ENCODE measurements at places on chromosomes 13 and 19.

DNA sequence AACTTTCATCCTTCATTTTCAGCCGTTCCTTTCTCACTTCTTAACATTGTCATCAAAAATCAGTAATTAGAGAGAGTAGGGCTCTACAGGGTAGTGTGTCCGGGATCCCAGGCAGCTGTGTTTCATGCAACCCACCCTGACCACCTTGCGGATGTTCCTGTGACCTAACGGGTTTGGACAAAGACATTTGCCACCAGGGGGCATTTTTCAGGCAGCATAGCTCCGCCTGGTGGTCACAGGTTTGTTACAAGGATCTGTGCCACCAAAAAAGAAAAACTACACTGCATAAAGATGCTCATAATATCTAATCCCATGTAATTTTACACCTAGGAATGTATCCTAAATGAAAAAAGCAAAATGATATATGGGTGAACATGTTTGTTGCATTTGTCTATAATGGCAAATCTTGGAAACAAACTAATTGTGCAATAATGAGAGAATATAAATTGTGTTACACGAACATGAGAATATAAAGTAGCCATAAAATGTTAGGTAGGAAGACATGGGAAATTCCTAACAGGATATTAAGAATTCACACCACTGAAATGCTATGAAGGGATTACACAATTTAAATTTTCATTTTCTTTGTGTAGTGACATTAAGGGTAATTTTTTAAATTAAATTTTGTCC, 123.0 kb downstream of the SLC7A1 start:
- DNase-seq, result peak; percentile 61

GRCh38 chr13:111241862-111242261, 78.6 kb upstream of the TEX29 start:
- no peak for DNase-seq

- no peak for DNase-seq
Measured at GRCh38 chr13:67200183-67200582, 30.0 kb downstream of the PCDH9 start.

DNA sequence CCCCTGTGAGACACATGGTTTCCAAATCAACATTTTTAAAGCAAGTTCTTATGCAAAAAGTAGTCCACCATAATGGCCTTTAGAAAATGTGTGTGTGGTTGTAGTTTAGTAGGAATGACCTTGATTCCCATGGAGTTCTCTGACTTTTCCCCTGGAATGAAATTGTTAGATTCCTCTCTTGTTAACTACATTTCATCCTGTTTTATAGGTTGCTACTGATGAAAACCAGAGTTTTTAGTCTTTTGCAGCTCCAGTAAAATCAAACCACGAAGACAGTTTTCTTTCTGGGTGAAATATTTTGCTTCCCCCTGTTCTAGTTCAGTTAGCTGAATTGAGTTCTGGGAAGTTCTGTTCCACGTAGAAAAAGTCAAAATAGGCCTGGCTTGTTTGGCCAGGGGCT, 107.7 kb downstream of the RAB20 start:
- no peak for DNase-seq

DNA sequence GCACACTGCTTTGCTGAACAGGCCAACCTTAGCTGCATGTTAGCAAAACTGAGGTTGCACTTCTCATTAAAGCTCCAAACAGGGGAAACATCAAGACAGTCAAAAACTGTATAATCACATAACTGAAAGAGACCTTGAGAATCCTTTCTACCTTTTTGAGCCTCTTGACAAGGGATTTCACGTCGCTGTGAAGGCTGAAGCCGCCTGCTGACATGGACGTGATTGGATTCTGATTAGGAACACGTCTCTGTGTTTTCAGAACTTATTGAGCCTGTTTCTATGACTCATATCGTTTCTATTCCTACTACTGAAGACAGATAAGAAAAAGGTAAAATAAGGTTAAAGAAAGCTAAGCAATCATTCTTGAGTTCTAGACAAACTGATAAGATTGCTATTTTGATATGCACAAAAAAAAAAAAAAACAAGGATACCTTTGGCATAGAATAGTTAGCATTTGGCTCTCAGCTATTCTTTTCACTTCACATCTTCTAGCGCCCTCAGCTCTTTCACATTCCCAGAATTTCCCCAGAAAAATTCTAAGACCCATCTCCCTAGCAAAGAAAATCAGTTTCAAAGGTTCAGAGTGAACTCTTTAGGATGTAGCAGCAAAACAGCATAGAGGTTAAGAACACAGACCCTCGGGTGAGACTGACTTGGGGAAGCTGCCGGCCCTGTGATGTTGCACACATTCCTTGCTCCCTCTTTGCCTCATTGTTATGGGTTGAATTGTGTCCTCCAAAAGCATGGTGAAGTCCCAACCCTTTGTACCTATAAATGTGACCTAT, 81.6 kb downstream of the DOCK9 start:
- DNase-seq, result no peak

- no peak for DNase-seq
Measured at GRCh38 chr13:41232578-41233480, 30.5 kb downstream of the MTRF1 start.

DNA sequence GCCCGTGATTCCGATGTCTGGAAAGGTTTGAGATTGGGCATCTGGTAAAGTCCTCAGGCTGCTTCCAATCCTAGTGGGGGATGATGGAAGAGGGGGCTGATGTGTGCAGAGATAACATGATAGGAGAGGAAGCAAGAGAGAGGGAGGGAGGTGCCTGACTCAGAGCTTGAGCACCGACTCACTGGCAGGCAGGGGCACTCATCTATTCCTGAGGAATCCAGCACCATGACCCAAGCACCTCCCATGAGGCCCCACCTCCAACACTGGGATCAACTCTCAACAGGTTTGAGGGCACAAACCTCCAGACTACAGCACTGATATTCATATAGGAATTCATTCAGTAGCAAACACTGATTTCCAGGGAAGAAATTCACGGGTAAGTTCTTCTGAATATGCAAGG, 5.6 kb upstream of the SIGLEC9 start:
- no peak for DNase-seq

DNA sequence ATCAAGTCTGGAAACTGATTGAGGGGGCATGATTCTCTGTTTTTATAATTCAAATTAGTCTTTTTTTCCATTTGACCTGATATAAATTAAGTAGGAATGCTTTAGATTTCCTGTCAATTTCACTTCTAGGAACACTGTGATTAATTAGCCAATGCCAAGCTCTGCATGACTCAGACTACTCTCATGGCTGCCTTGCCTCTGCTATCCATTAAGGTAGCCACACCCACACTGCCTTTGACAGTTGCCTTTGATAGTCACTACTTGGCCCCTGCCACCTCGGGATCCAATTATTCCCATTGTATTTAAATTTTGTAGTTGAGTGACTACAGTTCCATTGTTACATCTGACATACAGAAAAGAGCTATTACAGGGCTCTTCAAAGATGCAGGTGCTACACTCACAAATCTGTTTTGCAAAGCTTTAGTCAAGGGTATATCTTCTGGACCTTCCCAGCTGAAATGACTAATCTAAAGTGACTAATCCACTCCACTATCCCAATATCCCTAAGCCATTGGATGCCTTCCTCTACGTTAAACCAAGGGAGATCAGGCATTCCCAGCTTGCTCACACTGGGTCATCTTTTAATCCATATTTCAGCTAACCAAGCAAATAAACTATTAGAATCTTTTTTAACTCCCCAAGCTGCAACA, 1193.1 kb upstream of the MIR17HG start:
- DNase-seq, result no peak

GRCh38 chr19:45496349-45496953, 396 bp downstream of the RTN2 start:
- DNase-seq, result peak; percentile 50

DNA sequence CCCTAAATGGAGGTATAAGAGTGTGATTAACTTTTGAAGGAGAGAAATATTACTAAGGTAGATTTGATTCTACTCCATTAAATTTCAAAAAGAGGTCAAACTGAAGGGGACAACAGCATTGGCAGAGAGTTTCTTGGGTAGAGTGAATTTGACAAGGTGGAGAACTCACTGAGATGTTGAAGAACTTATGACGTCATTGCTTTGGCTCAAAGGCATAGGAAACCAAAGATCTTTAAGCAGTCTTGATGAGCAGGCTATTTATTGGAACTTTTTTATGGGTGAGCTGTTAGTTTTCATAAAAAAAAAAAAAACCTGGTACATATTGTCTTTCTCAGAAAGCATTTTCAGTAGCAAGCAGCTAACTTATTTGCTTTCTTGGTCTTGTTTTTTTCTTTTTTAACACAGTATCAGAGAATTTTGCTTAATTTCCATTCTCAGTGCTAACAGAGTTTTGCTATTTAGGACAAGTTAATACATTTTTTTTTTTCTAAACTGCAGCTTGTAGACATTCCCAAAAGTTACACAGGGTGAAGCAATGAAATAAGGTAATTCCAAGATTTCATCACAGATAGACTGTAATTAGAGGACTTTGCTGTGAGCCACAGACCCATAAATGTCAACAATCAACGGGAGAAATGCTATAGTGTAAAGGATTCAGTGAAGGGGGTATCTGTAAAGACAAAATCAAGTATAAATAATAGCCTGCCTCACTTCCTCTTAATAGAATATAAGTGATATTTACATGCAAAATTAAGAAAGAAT, 412.2 kb upstream of the KLHL1 start:
- no peak for DNase-seq

DNA sequence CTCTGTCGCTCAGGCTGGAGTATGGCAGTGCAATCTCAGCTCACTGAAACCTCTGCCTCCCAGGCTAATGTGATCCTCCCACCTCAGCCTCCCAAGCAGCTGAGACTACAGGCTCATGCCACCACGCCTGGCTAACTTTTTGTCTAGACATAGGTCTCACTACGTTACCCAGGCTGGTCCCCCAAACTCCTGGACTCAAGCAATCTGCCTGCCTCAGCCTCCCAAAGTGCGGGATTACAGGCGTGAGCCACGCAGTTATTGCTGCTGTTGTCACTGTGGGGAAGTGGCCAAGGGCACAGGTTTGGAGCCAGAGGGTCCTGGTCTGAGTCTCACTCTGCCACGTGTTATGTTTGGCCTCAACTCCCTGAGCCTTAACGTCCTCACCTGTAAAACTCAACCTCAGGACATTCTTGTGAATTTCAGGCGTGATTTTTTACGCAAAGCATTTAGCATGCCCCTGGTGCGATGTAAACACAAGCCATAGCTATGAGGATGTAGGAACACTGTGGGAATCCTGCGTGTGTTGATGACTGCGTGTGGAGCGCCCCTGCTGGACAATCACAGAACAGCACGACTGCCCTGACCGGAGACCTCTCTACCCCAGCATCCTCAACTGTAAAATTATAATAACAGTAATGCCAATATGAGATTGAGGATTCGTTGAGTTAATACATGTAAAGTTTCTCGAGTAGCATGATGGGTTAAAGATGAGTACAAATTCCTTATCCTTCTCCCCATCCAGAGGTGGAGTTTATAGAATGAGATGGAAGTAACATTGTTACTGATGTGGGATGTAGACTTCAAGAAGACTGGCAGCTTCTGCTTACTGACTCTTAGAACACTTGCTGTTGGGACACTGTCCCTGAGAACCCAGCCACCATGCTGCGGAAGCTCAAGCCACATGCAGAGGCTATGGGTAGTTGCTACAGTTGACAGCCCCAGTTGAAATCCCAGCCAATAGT, 41.8 kb upstream of the PNMA8B start:
- no peak for DNase-seq

DNA sequence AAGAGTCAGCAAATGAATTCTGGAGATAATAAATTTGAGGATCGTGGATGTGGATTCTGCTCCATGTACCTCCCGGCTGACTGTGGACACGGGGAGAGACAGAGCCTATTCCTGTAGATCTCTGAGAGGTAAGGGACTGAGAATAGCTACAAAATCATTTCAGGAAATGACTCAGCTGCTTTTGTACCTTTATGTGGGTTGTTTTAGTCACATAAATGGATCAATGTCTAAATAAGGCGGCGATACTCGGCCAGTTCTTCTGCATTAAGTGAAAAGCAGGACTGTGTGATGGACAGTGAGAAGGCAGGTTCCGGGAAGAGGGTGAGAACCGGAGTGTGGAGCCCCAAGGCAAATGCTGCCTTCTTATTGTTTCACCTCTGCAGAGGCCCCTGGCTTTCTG, 128.1 kb downstream of the EFNB2 start:
- no peak for DNase-seq

- no peak for DNase-seq
Measured at GRCh38 chr13:42967660-42968059, 24.4 kb downstream of the EPSTI1 start.

DNA sequence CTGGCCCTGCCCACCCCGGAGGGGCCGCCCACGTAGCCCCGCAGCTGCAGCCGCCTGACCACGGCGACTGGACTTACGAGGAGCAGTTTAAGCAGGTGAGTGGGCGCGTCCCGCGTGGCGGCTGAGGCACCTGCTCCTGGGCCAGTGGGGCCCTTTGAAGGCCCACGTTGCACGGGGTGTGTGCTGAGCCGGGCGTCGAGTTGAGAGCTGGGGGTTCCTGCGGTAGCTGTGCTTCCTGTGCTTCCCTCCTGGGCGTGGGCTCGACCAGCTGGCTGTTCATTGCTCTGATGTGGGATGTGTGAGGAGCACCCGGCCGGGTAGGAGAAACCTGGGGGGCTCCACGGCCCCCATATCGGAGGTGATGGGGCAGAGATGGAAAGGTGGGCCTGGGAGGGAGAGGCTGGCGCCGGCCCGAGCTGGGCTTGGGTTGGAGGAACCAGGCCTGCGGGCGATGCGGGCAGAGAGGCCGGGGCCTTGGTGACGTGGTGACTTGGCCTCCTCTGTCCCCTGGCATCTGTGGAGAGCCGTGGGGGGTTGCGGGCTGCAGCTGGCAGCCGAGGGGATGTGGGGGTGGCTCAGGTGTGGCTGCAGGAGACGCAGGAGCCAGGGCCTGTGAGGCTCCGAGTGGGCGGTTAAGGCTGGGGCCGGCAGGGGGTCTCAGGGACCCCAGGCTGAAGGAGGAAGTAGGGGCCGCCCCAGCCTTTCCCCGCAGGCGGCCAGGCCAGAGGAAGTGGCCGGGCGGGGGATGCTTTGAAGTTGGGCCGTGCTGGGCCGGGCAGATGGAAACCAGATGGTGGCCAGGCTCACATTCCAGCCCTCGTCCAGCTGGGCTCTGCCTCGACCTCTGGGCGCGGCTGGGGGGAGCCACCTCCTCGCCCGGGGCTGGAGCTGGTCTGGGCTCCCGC, 7.1 kb downstream of the ARID3A start:
- DNase-seq, result no peak

GRCh38 chr13:100789481-100789880, 114.9 kb upstream of the TMTC4 start:
- no peak for DNase-seq

- no peak for DNase-seq
Measured at GRCh38 chr19:5430237-5430636, 25.0 kb upstream of the ZNRF4 start.

- DNase-seq, result no peak
Measured at GRCh38 chr13:98217597-98217996, 40.5 kb upstream of the RNF113B start.

DNA sequence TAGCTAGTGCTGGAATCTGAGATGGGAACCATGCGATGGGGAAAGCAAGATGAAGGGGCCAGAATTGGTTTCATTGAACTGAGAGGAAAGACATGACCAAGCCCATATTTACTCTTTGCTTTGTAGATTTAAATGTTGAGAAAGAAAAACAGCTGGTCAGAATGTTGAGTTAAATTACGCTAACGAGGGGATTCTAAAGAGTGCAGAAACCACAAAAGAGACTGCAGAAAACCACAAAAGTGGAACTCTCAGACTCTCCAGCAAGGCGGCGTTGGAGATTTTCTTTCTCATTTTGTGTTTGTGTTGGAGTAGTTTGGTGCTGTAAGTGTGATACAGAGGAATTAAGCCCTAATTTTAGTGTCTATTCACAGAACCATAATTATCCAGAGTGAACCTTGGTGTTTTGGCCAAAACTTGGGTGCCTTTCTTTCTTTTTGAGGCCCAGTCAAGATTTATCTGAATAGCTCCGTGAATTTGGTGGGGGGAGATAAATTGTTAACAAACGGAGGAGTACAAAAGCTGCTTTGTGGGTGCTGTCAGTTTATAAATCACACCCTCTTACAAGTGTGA, 26.3 kb downstream of the SAE1 start:
- DNase-seq, result no peak
